ENCODE measurements at places on chromosomes 11 and 22. TPM values are rescaled to one million over a fixed set of nuclear protein-coding genes. Genes with fewer than 3 reads are reported as not detected.

DNA sequence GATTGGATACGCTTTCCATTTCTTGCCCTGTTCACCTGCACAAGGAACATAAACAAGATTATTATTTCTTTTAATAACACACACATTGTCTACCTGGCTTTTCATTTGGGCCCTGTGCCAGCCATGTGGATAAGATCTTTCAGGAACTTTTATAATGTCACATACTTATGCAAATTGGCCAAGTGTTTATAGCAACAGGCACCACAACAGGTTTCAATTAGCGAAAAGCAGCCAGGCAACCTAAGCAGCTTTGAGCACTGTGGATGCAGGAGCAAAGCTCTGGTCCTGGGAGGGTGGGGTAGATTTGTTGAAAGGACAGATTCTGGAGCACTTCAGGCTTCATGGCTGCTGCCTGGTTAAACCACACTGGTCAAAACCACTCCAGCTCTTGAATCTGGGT, 217.4 kb downstream of the BARX2 start:
- peak; percentile 61 for DNase-seq

- DNase-seq: no peak
These were observed 3.3 kb downstream of the PARVG start for GRCh38 chr22:44184006-44184405.

- DNase-seq: no peak
These were observed 362.2 kb downstream of the CTTN start for GRCh38 chr11:70760416-70761020.

DNA sequence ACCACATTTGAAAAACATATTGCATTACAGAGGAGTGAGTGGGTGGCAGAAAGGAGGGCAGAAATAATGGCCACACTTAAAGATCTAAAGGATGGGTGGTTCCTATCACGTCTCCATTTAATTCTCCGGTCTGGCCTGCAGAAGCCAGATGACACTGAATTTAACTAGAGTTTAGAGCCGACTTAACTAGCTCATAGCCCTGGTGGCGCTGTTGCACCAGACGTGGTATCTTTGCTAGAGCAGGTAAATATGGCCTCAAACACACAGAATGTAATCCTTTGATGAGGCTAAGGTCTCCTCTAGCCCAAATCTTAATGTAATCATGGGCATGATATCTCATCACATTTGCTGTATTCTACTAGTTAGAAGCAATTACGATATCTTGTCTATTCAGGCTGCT, 51.5 kb upstream of the GAL start:
- no peak for DNase-seq

DNA sequence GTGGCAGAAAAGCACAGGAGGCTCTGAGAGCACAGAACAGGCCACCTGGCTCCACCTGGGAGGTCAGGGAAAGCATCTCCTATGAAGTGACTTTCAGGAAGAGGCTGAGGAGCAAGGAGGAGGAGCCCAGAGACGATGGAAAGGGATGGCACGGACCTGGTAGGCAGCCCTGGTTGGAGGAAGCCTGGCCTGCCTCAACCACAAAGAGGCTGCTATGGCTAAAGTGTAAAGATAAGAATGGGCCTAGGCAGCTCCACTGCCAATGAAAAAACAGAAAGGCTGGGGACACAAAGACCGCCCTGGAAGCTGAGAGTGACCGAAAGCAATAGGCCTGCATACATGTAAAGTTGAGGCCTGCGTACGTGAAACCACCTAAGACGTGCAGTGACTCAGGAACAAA, 31.2 kb upstream of the ETS1 start:
- DNase-seq: no peak

DNA sequence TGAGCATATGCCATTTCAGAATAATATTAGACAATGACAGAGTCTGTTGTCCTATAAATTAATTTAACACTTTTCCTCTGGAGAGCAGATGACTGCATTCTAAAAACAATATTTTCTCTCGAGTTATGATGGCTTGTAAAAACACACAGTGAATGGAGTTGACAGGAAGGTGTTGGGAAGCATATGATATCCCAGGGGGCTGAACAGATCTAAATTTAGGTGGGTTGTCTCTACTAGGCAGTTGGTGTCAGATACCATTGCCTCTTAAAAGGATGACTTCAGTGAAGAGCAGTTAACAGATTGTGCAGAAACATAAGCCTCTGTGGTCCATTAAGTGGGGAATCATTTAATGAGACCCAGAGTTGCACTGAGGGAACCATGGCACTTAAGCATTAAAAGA, 30.7 kb downstream of the SVIP start:
- no peak for DNase-seq

- no peak for DNase-seq
These were observed 6.8 kb downstream of the OR4D10 start for GRCh38 chr11:59479906-59480305.

- DNase-seq: peak; percentile 20
These were observed 1.1 kb upstream of the SERGEF start for GRCh38 chr11:18013790-18014507.

GRCh38 chr11:89177691-89178231, at the start of gene TYR:
Gene TYR, plus strand, starts transcription at chr11:89177875. Its CDS starts 79 bp downstream, at chr11:89177954.
- no peak for DNase-seq

- DNase-seq: no peak
These were observed 858.7 kb upstream of the CHORDC1 start for GRCh38 chr11:91081440-91082043.

DNA sequence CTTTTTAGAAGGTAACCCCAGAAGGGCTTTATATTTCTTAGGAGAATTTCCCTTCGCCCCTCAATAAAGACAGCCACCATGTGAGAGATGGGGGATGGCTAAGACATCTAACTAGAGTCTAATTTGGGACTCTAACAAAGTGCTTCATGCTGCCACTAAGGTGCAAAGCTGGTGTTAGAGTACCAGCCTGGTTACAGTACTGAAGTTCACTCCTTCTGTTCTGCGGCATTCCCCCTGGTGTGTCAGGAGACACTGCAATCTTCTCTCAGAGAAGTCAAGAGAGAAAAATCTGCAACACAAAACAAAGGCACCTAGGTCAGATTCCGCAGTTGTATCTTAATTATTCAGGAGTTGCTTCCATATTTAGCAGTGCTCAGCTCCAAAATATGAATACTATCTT, 603.0 kb upstream of the CADM1 start:
- no peak for DNase-seq

GRCh38 chr11:35236667-35237003, 97.7 kb downstream of the CD44 start:
- no peak for DNase-seq

DNA sequence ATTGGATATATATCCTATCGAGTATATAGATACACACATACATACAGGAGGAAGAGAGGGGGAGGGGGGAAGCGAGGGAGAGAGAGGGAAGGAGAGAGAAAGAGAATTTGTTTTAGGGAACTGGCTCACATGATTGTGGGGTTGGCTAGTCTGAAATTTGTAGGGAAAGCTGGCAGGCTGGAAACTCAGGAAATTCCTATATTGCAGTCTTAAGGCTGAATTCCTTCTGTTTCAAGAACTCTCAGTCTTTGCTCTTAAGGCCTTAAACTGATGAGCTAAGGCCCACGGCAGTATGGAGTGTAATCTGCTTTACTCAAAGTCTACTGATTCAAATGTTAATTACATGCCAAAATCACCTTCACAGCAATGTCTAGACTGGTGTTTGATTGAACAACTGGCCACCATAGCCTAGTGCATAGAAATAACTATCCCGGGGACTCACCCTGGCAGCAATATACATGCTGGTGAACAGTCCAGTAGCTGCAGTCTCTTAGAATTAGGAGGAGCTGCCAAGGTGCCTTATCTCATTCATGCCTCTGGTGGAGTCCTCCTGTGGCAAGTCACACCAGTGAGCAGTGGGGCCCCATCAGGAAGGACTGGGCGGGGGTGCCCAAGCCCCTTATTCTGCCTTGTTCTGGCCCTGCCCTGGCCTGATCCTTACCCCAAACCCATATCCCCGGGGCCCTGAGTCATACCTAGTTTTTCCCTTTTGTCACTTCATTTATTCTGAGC, 59.7 kb upstream of the AMPD3 start:
- no peak for DNase-seq

DNA sequence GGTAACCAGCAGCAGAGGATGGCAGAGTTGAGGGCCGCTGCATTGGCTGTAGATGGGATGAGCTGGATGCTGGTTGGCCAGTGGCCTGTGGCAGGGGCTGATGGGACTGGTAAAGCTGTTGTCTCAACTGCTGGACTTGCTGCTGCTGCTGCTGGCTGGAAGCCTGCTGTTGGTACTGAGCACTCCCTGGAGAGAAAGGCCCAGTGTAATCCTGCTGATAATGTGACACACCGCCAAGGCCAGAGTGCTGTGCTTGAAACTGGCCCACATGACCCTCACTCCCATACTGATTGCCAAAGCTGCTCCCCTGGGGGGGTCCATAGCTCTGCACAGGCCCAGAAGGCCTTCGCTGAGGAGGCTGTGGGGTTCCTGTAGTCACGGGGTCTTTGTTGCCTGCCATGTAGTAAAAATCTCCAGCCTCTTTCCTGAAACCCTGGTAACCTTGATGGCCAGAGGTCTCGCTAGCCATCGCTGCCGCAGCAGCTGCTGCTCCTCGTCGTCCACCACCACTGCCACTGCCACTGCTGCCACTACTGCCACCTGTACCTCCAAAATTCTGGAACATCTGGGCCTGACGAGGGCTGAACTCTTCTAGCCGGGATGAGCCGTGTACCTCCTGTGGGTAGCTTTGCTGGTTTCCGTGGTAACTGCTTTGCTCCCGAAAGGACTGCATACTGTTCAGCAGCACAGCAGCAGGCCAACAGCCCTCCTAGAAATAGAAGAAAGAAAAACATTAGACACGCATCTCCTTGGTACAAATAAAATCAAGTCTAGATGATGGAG, 55.6 kb downstream of the TCF20 start:
- no peak for DNase-seq

GRCh38 chr11:35035894-35036408, 103.0 kb upstream of the CD44 start:
- no peak for DNase-seq

DNA sequence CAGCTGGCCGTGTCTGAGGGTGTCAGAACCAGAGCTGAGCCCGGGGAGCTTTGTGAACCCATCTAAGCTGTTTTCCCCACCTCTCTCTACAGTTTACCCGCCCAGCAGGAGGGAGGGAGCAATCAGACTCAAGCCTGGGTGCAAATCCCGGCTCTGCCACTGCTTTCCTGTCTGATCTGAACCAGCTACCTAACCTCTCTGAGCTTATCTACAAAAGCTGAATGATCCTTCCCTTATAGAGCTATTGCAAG, 252 bp downstream of the APOL2 start:
- no peak for DNase-seq

- DNase-seq: no peak
These were observed 2.9 kb upstream of the TTLL1 start for GRCh38 chr22:43092085-43092484.

DNA sequence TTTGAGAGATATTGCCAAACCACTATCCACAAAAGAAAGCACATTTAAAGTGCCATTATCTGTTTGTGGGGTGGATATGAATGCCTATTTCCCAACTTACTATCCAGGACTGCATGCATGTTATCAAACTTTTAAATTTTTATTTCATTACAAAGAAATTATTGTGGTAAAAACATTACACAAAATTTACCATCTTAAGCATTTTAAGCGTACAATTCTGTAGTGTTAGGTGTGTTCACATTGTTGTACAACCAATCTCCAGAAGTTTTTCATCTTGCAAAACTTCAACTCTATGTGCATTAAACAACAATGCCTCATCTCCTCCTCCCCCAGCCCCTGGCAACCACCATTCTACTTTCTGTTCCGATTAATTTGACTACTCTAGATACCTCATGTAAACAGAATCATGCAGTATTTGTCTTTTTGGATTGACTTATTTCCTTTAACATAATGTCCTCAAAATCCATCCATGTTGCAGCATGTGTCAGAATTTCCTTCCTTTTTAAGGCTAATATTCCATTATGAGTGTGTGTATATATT, 17.6 kb upstream of the CD44 start:
- peak; percentile 56 for DNase-seq

DNA sequence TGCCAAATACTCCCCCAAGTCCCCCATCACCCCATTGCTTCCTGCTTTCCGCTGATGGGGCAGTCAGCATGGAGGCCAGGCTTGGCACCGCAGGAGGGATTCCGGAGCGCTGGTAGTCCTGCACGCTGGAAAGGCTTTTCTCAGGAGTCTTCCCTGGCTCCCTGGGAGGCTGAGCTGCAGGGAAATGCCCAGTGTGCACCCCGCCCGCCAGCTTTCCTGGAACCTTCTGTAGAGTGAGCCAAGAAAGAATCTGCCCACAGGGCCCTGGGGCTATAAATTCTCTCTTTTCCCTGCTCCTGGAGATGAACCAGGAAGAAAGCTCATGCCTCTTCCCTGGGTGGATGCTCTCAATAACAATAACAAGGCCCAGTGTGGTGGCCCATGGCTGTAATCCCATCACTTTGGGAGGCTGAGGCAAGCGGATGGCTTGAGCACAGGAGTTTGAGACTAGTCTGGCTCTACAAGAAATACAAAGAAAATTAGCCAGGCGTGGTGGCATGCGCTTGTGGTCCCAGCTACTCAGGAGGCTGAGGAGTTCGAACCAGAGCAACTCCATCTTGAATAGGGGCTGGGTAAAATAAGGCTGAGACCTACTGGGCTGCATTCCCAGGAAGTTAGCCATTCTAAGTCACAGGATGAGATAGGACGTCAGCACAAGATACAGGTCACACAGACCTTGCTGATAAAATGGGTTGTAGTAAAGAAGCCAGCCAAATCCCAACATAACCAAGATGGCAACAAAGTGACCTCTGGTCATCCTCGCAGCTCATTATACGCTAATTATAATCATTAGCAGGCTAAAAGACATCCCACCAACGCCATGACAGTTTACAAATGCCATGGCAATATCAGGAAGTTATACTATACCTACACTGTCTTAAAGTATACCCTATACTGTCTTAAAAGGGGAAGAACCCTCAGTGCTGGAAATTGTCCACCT, 46.4 kb upstream of the FTH1 start:
- peak; percentile 4 for DNase-seq

- DNase-seq: no peak
These were observed 29.8 kb downstream of the DAGLA start for GRCh38 chr11:61710019-61710418.

- no peak for DNase-seq
These were observed 39.0 kb upstream of the MMP20 start for GRCh38 chr11:102664001-102664752.

The KRTAP5-7 gene
- not detected for total RNA-seq

The CABP4 gene
- total RNA-seq: 3.3 TPM

The C1QTNF4 gene
- 4.4 TPM for total RNA-seq

The ASPHD2 gene
- total RNA-seq: 0.95 TPM

The TXNRD2 gene
- 24.7 TPM for total RNA-seq

The UPK3A gene
- total RNA-seq: not detected

The KRTAP5-10 gene
- total RNA-seq: not detected

The NRGN gene
- total RNA-seq: 10.7 TPM

The TREH gene
- total RNA-seq: 34.7 TPM

Measured in Peyer's patch (tissue), 4 donors.